ENCODE measurements at places on chromosomes 12 and 14.
A peak's percentile ranks its signal among the peaks of the same experiment; 100 is the strongest.

DNA sequence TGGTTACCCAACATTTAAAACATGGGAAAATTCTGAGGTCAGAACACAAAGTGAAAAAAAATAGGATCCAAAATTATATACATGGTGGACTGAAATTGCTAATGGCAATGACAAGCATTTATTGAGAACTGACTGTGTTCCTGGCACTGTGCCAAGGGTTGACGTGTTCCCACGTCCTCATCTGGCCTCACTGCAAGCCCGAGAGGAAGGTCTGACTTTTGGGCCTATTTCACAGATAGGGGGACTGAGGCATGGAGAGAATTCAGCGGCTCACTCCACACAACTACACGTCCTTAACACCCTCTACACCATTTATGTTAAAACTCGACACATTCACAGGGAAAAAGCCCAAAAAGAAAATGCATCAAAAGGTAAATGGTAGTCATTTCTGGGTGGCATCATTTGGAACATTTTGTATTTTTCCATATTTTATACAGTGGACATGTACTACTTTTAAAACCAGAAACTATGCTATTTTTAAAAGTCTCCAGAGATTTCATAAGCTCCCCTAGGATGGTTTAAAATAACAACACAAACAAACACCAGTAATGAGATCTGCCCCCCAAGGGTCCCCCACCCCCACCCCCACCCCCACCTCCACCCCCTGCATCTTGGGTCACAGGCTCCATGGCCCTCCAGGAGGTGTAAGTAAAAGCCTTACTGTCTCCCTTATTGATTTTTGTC lies 27.7 kb downstream of the CLMN start:
- H3K4me1 ChIP-seq: peaks cover 43% of the 10 kb centered on the region
- DNase-seq: no peak
- H3K4me3 ChIP-seq: no peak overlapping the region
- no peaks in the 10 kb centered on the region for H3K27me3 ChIP-seq
- H3K36me3 ChIP-seq: peaks cover 15% of the 10 kb centered on the region
- no peak overlapping the region for H3K27ac ChIP-seq

DNA sequence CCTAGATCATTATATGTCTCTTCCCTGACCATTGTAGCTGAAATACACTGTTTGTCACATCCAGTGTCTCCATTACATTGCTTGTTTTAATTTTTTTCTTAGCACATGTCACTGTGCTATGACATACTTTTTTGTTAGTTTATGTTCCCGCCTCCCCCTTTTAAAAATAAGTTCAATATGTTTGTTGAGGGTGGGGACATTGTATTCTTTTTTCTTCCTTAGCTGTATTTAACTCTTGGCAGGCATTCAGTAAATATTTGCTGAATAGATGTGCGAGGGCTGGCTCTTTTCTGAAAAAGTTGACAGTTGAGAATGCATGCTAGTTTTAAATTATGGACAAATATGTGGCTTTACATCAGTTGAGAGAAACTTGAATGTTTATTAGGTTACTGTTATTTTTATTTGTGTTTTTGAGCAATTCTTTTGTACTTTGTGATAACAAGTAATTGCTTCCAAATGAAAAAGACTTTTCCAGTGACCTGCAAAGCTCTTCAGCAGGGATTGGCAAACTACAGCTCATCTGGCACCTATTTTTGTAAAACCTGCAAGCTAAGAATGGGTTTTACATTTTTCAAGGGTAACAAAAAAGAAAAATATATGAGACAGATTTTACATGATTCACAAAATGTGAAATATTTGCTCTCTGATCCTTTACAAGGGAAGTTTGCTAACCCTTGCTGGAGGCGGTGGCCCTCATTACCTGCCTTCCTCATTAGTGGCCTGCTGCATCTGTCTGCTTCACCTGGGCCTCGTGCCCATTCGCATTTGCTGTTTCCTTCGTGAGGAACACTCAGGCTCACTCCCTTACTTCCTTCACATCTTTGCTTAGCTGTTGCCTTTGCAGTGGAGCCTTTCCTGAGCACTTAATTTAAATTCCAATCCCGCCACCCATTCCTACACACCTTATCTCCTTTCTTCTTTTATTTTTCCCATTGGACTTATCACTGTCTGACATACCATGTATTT lies 229.4 kb downstream of the ERC1 start:
- H3K27me3 ChIP-seq: no peaks in the 10 kb centered on the region
- H3K27ac ChIP-seq: no peak overlapping the region
- DNase-seq: no peak
- H3K4me1 ChIP-seq: no peaks in the 10 kb centered on the region
- H3K4me3 ChIP-seq: no peak overlapping the region
- no peaks in the 10 kb centered on the region for H3K36me3 ChIP-seq

DNA sequence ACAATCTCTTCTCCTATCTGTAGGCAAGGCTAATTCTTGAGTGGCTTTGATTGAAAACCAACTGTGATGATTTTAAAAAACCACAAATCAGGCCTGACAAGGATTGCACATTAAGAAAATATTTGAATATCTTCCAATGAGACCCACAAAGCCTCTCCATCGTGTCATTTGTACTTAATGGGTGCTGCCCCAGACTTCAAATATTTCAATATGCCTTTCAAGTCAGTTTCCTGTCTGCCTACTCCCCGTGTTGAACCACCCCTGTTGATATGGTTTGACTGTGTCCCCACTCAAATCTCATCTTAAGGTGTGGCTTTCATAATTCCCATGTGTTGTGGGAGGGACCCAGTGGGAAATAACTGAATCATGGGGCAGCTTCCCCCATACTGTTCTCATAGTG lies 159.7 kb upstream of the EGLN3 start:
- DNase-seq: no peak
- no peak overlapping the region for H3K27ac ChIP-seq
- H3K4me1 ChIP-seq: no peaks in the 10 kb centered on the region
- H3K27me3 ChIP-seq: no peaks in the 10 kb centered on the region

GRCh38 chr14:68987653-68988036 lies 8.5 kb upstream of the ACTN1 start:
- H3K36me3 ChIP-seq: no peaks in the 10 kb centered on the region
- no peak overlapping the region for H3K27ac ChIP-seq
- DNase-seq: peak; percentile 39
- H3K4me1 ChIP-seq: peaks cover 30% of the 10 kb centered on the region
- no peaks in the 10 kb centered on the region for H3K27me3 ChIP-seq

DNA sequence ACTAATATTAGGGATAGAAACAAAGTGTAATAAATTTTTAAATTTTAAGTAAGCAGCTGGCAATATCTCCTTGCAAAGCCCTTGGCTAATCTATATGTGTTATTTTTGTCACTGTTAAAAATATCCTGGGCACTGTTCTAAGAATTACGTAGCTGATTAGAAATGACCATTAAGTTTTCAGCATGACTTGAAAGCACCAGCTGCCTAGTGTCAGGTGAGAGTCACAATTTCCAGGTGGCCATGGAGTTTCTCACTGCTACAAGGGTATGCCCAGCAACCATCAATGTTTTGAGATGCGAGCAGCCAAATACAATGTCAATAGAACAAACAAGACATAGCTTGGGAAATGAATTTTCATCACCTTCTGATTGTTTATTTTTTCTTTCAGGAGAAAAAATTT lies 23.3 kb upstream of the GYS2 start:
- no peak overlapping the region for H3K27ac ChIP-seq
- H3K27me3 ChIP-seq: no peaks in the 10 kb centered on the region
- no peaks in the 10 kb centered on the region for H3K36me3 ChIP-seq

DNA sequence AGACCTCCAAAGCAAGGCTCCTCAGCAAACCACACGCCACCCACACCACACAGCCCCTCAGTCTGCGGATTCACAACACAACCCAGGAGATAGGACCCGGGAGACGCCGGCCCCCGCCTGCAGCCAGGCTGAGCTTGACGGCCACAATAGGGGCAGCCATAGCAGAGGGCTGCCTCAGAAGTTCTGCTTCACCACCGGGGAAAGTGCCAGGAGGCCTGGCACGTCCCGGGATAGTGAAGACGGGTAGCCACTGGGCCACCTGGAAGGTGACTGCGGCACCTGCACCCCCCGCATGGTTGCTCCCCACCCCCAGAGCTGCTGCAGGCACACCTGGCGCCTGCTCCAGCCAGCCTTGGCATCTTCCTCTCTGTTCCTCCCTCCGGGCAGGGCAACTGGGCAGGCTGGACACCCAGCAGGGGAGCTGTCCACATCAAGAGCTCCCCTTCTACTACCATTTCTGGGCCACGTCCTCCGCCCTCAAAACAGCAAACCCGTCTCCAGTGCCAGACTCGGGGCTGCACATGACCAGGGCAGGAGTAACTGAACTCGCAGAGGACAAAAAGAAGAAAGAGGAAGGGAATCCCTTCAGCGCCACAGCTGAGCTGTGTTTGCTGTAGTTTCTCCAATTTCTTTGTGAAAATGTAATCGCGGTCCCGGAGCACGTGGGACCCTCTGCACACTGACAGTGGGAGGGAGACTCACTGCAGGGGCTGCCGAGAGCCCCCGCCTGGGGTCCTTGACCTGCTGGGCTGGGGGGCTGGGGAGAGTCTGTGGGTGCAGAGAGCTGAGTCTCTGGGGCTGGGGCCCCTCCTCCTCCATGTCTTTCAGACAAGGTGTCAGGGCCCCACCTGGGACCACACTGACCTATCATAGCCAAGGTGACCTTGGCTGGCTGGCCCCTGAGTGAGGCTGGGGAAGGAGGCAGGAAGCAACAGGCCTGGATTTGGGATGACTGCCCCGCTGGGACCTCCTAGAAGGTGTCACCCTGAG lies 74.2 kb upstream of the C14orf180 start:
- H3K27me3 ChIP-seq: no peaks in the 10 kb centered on the region
- H3K4me1 ChIP-seq: peaks cover 2% of the 10 kb centered on the region
- peaks cover 14% of the 10 kb centered on the region for H3K36me3 ChIP-seq
- peak overlapping the region; percentile 50 for H3K27ac ChIP-seq
- H3K4me3 ChIP-seq: no peak overlapping the region
